ENCODE measurements at places on chromosomes 3 and 15. TPM values are rescaled to one million over a fixed set of nuclear protein-coding genes. Genes with fewer than 3 reads are reported as not detected.

GRCh38 chr3:52196977-52197376 is 983 bp upstream of the ALAS1 start:
- DNase-seq: no peak
- H3K27ac ChIP-seq: no peak overlapping the region
- H3K4me3 ChIP-seq: no peak overlapping the region
- no peaks in the 10 kb centered on the region for H3K27me3 ChIP-seq
- H3K4me1 ChIP-seq: no peaks in the 10 kb centered on the region
- H3K36me3 ChIP-seq: peaks cover 22% of the 10 kb centered on the region

- H3K4me1 ChIP-seq: no peaks in the 10 kb centered on the region
- H3K4me3 ChIP-seq: no peak overlapping the region
- no peaks in the 10 kb centered on the region for H3K36me3 ChIP-seq
- no peak overlapping the region for H3K27ac ChIP-seq
- no peaks in the 10 kb centered on the region for H3K27me3 ChIP-seq
These were observed 58.5 kb downstream of the ST8SIA2 start for GRCh38 chr15:92452143-92452542.

- DNase-seq: no peak
- H3K27me3 ChIP-seq: no peaks in the 10 kb centered on the region
- no peak overlapping the region for H3K27ac ChIP-seq
- no peaks in the 10 kb centered on the region for H3K4me1 ChIP-seq
- no peaks in the 10 kb centered on the region for H3K36me3 ChIP-seq
These were observed 156.0 kb downstream of the PLD1 start for GRCh38 chr3:171654326-171654725.

GRCh38 chr3:183300996-183301562 is 48.0 kb downstream of the B3GNT5 start:
- H3K36me3 ChIP-seq: no peaks in the 10 kb centered on the region
- no peaks in the 10 kb centered on the region for H3K27me3 ChIP-seq
- DNase-seq: no peak
- H3K4me1 ChIP-seq: peaks cover 6% of the 10 kb centered on the region
- no peak overlapping the region for H3K27ac ChIP-seq

Gene PPP1R14D
- total RNA-seq: not detected

Gene PTX3
- total RNA-seq: 0.11 TPM

Data from H9 (cell line).